Naive B cell (primary cell): ENCODE measurements at places on chromosomes 6 and 20. TPM values are rescaled to one million over a fixed set of nuclear protein-coding genes. Genes with fewer than 3 reads are reported as not detected.

Gene BPIFA2
- polyA plus RNA-seq = not detected

Gene SLC22A16
- polyA plus RNA-seq = not detected

Gene KHDC1L
- not detected for polyA plus RNA-seq

Gene BTBD9
- 29.1 TPM for polyA plus RNA-seq

Gene BMP2
- not detected for polyA plus RNA-seq
